NCI-H1105 treated with DMSO at 0.1 percent for 48 hours (cell line): ENCODE measurements at places on chromosomes 12 and 14.

DNA sequence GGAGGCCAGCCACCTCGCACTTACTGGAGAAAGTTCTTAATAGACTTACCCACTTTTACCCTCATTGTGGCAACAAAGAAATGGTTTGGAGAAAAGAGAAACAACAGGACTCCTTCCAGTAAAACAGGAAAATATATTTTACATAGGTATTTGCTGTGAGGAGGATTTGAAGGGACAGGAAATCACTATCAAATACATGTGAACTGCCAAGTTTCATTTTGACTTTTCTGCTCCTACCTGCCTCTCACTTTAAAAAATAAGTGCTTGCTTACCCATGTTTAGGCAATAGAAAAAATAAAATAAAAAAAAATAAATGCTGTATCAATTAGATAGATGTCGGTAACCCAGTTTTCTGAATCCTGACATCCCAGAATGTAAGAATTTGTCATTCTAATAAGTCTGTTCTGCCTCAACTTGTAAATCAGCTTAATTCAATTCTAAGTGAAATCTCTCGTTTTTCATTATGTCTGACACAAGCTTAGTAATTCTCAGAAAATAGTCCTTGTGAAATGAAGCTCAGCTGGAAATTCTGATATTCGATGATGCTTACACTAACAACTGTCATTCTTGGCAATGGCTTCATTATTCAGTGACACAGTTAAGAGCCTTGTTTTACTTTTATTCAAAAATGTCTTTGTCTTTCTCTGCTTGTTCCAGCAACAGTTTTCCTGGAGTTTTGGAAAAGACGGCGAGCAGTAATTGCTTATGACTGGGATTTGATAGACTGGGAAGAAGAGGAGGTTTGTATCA, 131.3 kb downstream of the SLC5A8 start:
- no peak for DNase-seq

- DNase-seq, result no peak
These were observed 7.0 kb downstream of the SERPINA1 start for GRCh38 chr14:94381149-94382030.

GRCh38 chr12:19338405-19338804, 100.9 kb upstream of the AEBP2 start:
- DNase-seq, result no peak

- DNase-seq, result no peak
These were observed 60.8 kb downstream of the NDUFA12 start for GRCh38 chr12:94942663-94943062.

- DNase-seq, result peak; percentile 60
These were observed 486.2 kb downstream of the DIO2 start for GRCh38 chr14:79724934-79725717.

DNA sequence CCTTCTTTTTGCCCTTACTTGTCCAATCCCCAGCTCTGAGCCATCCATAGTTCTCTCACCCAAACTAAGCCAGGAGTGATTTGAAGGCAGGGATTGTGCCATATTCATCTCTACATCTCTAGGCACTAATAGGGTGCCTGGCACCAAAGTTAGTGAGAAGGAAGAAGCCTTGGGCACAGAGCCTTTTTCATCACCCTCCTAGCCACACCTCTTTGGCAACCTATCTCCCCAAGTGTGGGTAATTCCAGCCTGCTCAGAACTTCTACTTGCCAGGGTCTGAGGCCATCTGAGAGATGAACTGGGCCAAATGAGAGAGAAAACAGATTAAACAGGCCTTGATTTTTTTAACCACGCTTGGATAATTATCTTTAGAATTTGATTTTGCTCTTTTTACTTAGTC, 61.3 kb downstream of the PHLDA1 start:
- DNase-seq, result no peak

- no peak for DNase-seq
These were observed 379.7 kb upstream of the DDHD1 start for GRCh38 chr14:53532853-53533252.

DNA sequence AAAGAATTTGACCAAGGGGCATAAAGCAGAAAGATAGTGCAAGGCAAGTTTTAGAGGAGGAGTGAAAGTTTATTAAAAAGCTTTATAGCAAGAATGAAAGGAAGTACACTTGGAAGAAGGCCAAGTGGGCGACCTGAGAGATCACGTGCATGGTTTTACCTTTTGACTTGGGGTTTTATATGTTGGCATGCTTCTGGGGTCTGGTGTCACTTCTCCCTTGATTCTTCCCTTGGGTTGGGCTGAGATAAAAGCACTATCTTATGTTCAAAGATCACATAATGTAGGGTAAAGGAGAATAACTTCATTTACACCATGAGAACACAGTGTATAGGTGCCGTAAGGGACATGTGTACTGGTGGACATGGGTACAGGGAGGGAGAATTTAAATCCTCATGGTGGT, 17.7 kb upstream of the TMEM30B start:
- no peak for DNase-seq

GRCh38 chr12:7989827-7990491, 42.6 kb upstream of the FOXJ2 start:
- DNase-seq, result no peak

- DNase-seq, result no peak
These were observed 909.1 kb downstream of the TRHDE start for GRCh38 chr12:73181244-73181643.

DNA sequence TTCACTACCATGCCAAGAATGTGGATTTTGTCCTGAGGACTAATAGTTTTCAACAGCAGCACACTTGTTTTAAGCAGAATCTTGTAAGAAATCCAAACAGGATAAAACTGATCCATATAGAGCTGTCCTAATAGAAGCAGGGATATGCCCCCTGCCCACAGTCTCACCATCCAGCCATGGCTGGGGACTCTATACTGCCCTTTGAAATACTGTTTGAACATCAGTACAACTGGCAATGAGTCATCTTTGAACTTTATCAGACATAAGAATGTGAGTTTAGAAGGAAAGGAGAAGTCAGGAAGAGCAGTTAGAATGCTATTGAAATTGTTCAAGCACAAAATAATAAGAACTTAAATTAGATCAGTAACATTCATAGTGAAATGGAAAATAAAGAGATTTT, 3.8 kb upstream of the C12orf42 start:
- DNase-seq, result no peak

GRCh38 chr14:22819151-22819988, 4.1 kb upstream of the SLC7A7 start:
- DNase-seq, result no peak

GRCh38 chr14:32472512-32473463, 143.7 kb downstream of the AKAP6 start:
- peak; percentile 41 for DNase-seq

DNA sequence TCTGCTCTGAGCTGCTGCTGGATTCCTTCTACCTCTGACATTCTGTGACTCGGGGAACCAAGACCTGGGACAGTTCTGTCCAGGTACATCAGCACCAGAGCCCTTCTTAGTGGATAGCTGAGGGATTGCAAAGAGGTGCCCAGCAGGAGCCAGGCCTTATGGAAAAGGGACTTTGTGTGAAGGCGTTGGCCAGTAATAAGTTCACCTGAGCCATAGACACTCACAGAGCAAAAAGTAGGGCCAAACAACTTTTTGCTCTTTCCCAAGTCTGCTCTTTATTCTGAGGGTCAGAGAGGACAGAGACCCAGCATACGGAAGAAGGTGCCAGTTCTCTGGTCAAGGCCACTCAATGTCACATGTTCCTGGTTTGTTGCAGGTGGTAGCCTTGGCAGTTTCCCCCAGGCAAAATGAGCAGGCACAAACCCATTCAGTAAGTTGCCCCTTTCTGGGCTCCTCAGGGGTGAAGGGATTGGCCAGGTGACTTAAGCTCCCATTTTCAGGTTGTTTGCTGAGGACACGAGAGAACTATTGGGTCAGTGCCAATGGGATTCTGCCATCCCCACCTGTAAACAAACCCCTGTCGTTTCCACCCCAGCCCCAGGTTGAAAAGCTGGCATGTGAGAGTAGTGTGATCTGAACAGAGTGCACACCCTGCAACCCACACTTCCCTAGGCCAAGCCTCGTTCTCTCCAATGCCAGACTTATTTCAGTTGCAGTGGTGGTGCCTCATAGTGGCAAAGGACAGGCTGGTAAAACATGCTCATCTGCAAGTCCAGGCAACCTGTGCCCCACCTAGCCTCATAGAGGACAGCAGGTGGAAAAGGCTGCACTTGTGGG, 150.3 kb downstream of the SMOC1 start:
- peak; percentile 37 for DNase-seq

- DNase-seq, result no peak
These were observed 466.1 kb downstream of the PRKD1 start for GRCh38 chr14:29461506-29461905.

DNA sequence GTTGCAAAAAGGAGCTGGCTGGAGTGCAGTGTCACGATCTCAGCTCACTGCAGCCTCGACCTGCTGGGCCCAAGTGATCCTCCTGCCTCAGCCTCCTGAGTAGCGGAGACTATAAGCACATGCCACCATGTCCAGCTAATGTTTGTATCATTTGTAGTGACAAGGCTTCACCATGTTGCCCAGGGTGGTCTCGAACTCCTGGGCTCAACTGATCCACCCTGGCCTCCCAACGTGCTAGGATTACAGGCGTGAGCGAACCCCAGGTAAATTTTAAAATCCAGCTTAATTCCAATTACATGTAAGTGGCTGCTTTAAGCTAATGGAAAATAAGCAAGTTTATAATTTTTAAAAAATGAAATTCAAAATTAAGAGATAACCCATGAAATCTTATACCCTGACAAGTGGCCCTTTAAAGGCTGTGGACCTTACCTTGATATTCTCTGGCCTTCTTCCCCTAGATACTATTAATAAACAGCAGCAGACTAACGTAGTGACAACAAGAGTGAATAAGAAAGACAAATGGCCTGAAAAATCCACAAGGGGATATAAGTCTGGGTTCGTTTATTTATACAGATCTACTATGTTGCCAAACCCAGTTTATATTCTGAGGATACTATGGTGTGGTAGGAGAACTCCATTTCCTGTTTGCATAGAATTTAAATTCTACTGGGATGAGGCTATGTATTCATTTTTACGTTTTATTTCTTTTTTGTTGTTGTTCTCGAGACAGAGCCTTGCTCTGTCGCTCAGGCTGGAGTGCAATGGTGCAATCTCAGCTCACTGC, 25.6 kb upstream of the SLC2A3 start:
- no peak for DNase-seq

- no peak for DNase-seq
These were observed 196.2 kb downstream of the ITPR2 start for GRCh38 chr12:26636710-26637328.

GRCh38 chr12:16730772-16731171, 124.8 kb upstream of the LMO3 start:
- DNase-seq, result no peak

DNA sequence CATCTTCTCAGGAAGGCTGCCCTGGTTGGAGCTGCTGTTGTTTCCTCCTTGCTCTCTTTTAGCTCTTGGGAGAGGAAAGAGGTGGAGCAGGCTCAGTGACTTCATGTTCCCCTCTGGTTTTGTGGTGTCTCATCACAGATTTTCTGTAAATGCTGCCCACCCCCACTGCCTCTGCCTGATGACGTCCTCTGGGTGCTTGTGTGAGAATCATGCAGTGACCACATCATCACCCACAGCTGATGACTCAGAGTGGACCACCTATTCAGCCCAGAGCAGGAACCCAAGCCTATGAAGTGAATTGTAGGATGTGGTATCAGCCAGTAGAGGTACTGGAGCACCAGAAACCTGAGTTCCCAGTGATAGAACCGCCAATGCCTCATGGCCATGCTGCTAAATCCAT, at the start of gene GZMB:
Gene GZMB, minus strand, starts transcription at position 33 of the 400 bp plus-strand sequence. Its CDS starts 30 bp downstream, at position 3.
- DNase-seq, result no peak

GRCh38 chr12:108516511-108517275, 1.6 kb downstream of the FICD start:
- DNase-seq, result no peak

DNA sequence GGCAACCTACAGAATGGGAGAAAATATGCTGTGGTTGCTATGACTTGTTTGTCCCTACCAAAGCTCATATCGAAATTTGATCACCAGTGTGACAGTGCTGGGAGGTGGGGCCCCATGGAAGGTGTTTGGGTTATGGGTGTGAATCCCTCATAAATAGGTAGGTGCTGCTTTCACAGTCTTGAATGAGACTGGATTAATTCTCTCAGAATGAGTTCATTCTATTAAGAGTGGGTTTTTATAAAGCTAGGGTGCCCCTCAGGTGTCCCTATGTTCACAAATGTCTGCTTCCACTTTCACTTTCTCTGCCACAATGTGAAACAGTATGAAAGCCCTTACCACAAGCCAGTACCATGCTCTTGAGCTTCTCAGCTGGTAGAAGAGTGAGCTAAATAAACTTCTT, 133.5 kb downstream of the CPNE8 start:
- no peak for DNase-seq

GRCh38 chr14:32426028-32426427, 96.9 kb downstream of the AKAP6 start:
- DNase-seq, result no peak

DNA sequence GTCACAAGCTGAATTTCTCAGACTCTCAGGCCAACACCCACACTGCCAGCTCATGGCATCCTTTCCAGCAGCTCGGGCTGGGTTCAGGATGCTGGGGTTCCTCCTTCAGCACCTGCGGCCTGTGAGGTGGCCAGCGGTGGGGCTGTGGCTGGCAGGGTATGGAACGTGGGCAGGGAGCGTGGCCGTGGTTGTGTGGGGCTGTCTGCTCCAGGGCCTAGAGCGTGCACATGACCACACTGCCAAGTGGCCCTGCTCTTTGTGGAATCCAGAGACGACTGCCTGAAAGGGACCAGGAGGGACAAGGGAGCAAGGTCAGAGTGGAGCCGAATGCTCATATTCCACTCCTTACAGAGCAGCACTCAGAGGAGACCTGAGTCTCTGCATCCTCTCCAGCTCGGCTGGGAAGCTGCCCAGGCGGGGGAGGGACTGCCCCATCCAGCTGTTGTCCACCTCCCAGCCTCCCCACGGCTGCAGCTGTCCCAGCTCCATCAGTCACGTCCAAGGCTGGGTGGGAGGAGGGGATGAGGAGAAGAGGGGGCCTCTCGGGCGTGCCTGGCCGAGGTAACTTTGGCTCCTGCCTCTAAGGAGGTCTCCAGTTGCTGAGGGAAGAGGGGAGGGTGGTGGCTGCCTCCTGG, 71.3 kb downstream of the TSPAN9 start:
- DNase-seq, result no peak
